Activated naive CD4-positive, alpha-beta T cell treated with anti-CD3 and anti-CD28 coated beads for 36 hours (primary cell): ENCODE measurements at places on chromosomes 7 and 10. TPM values are rescaled to one million over a fixed set of nuclear protein-coding genes. Genes with fewer than 3 reads are reported as not detected.

The WDR86 gene
- not detected for total RNA-seq

The MUC3A gene
- total RNA-seq: not detected

The ZNF365 gene
- not detected for total RNA-seq

GRCh38 chr10:61071580-61071979, 127.6 kb upstream of the RHOBTB1 start:
- DNase-seq: no peak
